Pulmonary artery endothelial cell (primary cell): ENCODE measurements at places on chromosomes 11 and 22.

GRCh38 chr11:68032003-68032402 is 1.5 kb downstream of the NDUFS8 start:
- DNase-seq, result no peak

GRCh38 chr11:125990244-125990643 is 44.4 kb downstream of the VSIG10L2 start:
- no peak for DNase-seq

DNA sequence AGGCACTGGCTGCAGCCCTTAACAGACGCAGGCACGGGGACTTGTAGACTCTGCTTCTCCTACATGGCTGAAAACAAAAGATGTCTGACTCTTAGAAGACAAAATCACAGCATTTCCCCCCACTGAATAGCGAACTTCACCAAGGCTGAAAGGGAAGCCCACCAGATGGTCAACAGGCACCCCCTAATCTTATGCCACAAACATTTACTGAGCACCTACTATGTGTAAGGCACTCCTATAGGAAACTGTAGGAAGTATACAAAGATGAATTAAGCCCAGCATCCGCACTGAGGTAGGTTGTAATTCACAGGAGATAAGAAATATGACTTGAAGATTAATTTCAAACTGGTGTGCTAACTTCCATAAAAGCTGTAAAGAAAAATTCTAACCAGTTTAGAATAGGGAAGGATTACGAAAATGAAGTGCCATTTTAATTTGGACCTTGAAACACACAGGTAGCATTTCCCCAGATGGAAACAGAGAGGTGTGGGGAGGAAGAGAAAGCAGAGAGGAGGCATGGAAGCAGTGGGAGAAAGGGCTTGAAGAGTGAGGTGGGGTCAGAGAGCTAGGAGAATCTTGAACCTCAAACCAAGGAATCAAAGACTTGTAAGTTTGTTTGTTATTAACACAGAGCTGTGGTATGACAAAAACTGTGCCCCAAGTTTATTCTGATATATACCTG is 38.1 kb downstream of the NUMA1 start:
- DNase-seq, result no peak

GRCh38 chr22:49619301-49619700 is 208.4 kb downstream of the BRD1 start:
- no peak for DNase-seq

DNA sequence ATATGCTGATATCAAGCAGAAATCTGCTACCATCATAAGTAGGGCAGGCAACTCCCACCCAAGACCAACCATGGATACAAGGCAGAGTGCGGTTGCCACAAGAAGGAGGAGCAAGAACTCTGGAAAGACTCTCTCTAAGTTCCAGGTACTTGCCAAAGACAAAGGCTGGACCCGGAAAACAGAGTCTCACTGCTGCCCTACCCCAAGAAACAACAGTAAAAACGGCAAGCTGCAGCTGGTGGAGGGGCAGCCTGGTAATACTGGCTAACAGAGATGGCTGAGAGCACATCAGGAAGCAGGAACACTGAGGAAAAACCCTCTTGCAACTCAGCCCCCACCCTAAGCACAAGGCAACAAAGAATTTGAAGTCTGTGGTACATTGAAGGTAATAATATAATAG is 27.7 kb upstream of the NXPE2 start:
- DNase-seq, result no peak

GRCh38 chr11:112753706-112754105 is 207.5 kb upstream of the NCAM1 start:
- DNase-seq, result no peak

DNA sequence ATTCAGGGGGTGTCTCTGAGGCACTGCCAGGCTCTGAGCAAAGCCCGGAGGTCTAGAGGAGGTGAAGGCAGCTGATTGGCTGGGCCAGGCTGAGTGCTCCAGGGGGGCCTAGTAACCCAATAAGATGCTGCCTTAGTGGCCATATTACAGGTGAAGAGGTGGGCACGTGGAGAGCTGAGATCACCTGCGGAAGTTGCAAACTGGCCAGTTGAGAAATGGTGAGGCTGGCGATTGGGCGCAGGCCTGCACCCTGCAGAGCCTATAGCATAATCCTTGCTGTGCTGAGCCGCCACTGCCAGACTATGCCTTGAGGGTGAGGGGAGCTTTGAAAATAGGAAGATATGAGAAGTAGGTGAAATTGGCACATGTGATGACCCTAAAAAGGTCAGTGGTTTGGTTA is 21.7 kb downstream of the DERL3 start:
- no peak for DNase-seq
